ENCODE measurements at places on chromosomes 6 and 20.

- DNase-seq: no peak
Observed at GRCh38 chr6:117613920-117614560, 11.7 kb upstream of the GOPC start.

DNA sequence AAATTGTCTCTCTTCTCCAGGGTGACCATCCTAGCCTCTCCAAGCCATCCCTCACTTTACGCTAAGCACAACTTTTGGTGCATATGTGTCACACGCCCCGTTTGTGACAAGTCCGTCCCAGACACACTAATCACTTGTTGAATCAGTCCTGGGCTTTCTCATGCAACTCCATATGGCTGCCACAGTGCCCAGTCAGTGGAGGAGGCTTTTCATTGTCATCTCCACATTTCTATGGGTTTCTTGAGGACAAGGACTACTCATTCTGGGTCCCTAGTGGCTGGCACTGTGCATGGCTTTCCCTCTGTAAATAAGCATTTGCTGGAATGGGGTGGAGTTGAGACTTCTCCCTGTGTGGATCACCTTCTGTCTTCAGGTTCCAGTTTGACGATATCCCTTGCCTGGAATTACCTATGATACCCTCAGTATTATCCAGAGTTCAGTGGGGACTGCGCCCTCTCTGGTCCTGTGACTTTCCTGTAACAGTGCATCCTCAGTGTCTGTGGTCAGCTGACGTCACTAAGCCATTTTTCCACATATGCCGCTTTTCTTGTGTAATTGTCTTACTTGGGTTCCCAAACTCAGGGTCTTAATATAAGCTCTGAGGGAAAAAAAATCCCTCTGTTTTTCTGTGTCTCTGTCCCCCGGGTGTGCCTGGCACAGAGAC is 59.8 kb upstream of the MYL9 start:
- no peak for DNase-seq

GRCh38 chr6:7953753-7954152 is 43.2 kb upstream of the TXNDC5 start:
- DNase-seq: no peak

DNA sequence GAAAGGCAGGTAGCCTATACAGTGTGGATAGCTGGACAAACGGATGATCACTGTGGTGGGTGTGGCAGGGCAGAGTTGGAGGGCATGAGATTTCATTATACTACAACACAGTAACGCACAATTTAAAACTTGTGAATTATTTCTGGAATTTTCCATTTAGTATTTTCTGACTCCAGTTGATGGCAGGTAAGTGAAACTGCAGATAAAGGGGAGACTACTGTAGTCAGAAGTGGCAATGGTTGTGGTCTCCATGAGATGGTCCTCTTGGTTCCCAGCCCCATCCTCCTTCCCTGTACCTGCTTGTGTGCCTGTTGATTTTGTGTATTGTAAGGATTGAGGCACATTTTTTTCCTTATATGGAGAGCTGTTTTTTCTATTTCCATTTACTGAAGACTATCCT is 22.5 kb upstream of the SCAF8 start:
- DNase-seq: no peak

DNA sequence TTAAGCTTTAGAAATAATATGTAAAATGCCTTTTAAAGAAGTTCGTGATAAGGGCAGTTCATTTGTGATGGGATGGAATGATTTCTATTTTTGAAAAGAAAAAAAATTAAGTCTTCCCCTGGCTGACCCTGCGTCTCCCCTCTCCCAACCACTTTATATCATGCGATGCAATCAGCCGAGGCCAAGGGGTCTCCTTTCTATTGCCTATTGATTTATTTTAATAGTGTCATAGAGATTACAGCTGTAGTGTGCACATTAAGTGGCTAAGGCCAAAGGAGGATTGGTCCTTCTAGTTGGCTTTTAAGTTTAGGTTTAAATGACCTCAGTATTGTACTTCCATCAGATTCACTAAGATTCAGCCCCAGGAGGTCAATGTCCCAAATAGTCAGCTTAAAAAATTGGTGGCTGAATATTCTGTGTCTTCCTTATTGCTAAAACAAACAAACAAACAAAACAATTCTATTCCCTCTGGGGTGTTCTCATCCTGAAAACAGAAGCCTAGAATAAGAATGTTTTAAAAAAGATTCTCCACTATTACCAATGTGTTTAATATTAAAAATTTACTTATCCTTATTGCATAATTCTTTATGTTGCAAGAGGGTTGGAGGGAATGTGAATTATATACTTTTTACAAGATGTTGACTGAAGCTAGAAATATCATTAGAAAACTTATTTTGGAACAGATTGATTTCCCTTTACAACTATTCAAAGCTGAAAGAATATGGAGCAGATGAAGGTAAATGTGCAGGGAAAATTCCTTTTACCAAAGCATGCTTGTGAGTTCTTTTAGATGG is 359.1 kb downstream of the SAMD5 start:
- no peak for DNase-seq

GRCh38 chr6:68741501-68742386 is 106.7 kb downstream of the ADGRB3 start:
- no peak for DNase-seq

DNA sequence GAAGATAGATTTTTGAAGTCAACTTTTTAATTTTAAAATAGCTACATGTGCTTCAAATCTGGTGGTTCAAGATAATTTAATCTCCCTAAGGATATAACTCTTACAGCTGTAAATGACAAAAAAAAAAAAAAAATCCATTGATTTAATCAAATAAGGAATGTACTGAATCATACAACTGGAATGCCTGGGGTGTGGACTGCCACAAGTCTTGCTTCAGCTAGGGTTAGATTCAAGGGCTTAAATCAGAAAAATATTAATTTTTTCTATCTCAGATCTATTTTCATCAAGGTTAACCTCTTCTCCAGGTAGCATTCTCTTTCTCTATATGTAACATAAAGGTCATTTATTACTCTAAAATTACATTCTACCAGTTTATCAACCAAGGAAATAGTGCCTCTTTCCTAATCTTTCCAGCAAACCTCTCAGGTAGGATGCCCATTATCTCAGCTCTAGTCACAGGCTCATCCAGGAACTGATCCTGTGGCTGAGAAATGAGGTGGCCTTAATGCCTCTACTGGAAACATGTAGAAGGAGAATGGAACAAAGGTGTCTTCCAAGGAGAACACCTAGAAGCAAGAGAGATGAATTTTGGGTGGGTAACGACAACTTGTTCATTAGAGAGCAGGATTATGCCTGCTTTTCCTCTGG is 466.9 kb downstream of the CBLN4 start:
- DNase-seq: no peak

DNA sequence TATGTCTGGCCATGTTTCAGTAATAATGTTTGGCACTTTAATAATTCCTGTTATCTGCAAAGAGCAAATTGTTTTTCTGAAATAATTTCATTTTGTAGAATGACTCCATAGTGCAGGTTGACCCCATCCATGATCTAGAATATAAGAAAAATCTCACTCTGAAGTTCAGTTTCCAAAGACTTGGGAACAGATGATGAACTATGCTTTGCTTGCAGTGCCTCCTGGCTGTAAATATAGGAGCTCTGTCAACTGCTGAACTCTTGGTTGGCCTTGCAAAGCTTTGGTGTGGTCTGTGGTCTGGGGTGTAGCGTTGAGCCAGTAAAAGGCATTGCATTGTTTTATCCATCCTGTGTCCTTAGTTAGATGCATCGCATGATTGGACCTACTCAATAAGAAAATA is 104.0 kb downstream of the PLCB4 start:
- no peak for DNase-seq

DNA sequence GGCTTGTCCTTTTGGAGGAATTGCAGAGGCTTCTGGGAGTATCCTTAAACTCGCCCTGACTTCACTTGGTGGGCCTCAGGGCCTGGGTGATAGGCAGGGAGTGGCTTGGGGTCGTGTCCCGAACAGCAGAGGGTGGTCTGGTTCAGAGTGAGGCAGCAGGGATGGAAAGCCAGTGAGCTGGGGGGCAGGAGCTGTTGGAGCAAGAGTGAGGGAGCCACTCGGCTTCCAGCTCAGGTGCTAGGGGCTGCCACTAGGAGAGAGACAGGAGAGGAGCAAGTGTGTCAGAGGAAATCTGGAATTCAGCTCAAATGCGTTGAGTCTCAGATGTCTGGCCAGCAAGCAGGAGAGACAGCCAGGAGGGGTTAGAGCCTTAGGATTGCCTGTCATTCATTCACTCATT is 85.8 kb downstream of the DLGAP4 start:
- DNase-seq: no peak

DNA sequence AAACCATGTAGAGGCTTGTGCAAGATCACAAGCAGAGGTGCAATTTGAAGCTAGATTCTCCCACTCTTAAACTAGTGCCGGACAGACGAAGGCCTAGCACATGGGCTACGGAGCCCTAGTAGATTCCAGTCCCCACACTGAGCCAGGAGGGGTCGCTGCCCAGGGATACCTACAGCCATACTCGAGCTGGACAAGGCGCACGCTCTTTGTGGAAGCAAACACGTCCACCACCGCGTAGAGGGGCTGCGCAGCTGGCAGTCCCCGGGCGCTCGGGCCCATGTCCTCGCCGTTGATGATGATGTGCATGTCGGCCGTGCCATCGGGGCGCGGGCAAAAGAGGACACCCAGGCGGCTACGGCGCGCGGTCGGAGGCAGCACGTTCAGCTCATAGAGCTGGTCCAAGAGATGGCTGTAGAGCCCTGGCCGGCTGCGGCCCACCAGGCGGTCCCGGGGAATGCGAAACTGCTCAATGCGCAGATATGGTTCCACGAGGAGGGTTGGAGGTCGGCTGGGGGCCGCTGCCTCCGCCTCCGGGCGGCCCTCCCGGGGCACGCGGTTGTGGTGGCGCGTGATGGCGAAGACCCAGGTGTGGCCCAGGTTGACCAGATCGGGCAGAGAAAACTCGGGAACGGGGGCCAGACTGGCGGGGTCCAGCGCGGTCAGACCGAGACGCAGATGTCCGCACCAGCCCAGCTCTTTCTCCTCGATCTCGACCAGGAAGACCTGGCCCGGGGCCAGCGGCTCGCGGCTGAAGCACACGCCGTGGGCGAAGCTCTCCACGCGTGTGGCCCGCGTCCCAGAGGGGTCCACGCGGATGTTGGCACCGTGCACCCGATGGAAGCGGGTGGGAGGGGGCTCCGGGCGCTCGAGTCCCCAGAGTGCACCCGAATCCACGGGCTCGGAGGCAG is 677 bp downstream of the NEURL2 start:
- no peak for DNase-seq

DNA sequence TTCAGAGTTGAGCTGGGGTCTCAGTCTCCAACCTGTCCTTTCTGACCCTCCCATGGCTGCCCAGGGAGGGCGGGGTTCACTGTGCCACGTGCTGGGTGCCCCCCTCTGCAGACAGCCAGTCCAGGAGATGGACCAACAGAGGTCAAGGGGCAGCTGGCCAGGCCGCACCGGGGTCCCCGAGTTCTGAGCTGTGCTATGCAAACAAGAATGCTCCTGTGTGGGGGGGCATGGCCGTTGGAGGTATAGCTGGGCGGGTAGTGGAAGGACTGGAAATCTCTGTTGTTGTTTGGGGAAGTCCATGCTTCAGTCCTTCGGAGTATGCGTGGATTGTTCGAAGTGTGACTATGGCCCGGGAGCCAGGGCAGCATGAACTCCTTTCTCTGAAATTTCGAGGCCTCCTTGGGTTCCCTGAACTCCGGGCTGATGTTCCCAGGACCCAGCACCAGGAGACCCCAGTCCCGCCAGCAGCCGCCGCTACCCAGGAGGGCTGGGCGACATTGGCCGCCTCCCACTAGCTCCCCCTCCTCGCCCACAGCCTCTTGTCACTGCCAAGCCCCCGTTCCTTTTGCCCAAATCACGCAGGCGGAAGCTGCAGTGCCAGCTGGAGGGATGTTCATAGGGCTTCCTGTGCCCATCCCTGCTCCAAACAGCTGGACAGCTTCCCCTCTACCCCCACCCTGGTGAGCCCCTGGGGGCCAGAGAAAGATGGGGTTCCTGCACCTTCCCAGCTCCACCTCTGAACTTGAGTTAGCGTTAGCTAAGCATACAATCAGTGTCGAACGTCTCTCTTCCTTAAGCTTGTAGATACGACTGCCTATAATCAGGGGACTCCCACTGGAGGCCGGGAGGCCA is 126.6 kb downstream of the TAF4 start:
- no peak for DNase-seq

DNA sequence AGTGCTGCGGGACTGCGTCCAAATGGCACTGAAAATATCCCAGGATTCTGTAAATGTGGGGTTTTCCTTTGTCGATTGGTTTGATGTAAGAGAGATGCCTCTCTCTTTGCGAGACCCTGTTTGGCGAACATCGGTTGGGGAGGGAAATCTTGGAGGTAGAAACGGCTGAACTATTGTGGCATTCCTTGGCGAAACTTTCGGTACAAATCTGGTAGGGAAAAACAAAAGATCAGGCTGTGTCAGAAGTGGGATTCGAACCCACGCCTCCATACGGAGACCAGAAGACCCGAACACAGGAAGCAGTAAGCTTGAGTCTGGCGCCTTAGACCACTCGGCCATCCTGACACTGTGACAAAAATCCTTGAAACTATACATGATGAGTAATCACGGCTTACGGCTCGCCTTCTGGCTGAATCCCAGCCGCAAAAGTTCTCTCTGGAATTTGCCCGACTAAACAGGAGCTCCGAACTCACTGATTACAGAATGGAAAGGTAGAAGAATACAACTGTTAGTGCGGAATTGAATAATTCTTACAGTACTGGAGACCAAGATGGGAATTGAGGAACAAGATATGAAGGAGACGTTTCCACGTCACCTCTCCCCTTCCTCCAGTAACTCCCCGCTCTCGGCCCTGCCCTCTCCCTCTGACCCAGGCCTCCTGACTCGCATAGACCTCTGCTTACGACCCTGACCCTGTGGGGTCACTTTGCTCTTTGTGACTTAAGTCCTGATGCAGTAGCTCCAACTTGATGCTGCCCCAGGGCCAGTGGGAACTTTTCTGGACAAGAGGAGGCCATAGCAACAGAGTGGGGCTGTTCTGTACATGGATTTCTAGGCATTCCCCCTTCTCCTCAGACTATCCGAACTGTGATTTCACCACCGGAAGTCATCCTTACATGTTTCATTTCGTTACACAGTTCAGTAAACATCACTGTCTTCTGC is 132.8 kb upstream of the ZNF184 start:
- no peak for DNase-seq

DNA sequence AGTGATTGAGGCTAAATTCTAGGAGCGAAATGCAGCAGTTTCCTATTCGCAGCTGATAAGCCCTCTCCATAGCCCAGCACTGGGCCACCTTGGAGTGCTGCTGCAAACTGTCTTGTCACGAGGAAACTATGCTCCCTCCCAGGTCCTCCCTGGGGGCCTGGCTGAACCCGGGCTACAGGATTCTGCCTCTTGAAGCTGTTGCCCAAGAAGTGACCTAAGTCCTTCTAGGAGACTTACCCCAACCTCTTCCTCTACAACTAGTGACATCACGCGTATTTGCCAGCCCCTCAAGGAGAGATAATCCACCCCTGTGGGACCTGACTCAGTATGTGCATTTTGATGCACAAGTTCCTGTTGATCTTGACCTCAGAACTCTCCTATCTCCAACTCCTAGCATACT is 26.5 kb upstream of the ZFAND3 start:
- DNase-seq: no peak

GRCh38 chr20:13817342-13817741 is 32.5 kb downstream of the NDUFAF5 start:
- DNase-seq: no peak

DNA sequence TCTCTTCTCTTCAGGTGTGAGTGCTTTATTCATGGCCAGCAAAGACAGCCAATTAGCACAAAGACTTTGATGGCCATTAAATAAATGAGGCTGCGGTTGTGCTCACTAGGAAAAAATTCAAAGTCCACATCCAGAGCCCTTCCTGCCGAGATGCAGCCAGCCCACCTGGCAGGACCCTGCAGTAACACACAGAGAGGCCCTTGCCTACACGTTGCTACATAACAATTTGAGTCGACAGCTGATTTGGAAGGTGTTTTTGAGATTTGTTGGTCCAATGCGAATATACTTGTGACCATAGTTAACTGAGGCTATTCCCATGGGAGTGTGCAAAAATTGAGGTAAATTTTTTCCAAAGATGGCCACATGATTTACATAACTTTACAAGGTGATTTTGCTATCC is 605.4 kb upstream of the HTR1E start:
- no peak for DNase-seq

All from GM12878 (cell line).